CD4-positive, alpha-beta T cell treated with Interleukin-10 for 1 hour (primary cell): ENCODE measurements at places on chromosomes 2 and 18.

GRCh38 chr2:238848976-238849853, 1.3 kb downstream of the TWIST2 start:
- no peak for DNase-seq

- peak; percentile 70 for DNase-seq
Observed at GRCh38 chr2:74849228-74849892, 15.4 kb downstream of the HK2 start.

DNA sequence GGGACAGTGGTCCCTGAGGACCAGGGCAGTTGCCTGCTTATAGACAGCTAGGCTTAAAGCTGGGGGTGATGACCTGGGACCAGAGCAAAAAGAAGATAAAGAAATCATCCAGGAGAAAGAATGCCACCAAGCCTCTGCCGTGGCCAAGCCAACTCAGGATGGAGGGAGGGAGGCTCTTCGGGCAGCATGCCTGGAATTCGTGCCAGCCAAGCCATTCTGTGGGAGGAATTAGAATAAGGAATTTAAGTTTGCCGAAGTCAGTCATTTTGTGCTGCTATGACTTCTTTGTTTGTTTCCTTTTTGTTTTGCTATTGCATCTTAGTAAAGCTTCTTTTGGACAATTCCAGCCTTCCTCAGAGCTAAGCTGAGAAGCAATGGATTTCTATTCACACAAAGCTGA, 124.1 kb downstream of the EN1 start:
- no peak for DNase-seq

GRCh38 chr2:200435379-200435778, 74.5 kb downstream of the KCTD18 start:
- no peak for DNase-seq

DNA sequence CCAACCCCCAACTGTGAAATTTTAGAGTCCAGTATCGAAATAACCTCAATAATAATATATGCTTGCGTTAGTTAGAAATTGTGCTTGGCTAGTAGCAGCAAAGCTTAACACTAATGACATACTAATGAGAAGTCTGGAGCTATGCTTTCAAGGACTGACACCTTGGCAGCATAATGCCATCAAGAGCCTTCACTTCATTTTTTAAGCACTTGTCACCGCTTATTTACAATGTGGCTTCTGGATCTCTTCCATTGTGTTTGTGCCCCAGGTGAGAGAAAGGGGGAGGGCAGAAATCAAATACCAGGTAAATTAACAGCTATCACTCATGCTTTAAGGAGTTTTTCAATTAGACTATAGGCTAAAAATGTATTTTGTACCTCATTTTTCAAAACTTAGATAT, 101.5 kb downstream of the CDH7 start:
- DNase-seq = no peak

DNA sequence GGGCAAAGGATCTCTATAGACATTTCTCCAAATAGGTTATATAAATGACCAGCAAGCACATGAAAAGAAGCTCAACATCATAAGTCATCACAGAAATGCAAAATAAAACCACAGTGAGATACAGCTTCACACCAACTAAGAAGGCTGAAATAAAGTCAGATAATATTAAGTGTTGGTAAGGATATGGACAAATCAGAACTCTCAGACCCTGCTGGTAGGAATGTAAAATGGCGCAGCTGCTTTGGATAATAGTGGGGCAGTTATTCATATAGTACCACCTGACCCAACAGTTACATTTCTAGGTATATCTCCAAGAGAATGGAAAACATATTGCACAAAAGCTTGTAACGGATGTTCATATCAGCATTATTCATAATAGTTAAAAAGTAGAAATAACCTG, 14.0 kb downstream of the EPB41L5 start:
- no peak for DNase-seq

GRCh38 chr2:27071990-27072830, 756 bp upstream of the OST4 start:
- DNase-seq = peak; percentile 53

DNA sequence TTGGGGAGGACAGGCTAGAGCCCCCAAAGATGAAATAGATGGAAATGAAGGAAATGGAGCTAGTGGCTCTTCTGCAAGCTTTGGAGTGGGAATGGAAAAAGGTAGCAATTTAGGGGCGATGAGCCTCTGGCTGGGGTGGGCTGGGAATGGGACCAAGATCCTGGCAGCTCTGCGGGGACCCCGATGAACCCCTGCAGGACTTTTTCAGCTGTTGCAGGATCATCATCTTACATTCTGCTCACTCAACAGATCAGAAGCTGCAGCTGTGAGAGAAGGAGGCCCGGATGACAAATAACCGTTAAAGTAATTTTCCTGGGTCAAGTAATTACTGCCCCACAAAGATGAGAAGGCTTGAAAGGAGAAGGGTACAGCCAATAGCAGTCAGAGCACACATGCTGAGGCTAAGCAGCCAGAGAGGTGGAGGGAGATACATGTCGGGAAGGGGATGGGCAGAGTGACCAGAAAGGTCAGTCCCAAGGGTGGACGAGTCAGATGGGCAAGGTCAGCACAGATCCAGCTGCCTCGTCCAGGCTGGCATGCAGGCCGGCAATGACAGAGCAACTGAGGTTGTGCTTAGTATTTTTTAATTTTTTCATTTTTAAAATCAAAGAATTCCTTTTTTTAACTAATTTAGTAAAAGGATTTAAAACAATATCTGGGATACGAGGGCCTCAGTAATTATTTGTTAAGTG, 245.0 kb upstream of the RAB6C start:
- no peak for DNase-seq

DNA sequence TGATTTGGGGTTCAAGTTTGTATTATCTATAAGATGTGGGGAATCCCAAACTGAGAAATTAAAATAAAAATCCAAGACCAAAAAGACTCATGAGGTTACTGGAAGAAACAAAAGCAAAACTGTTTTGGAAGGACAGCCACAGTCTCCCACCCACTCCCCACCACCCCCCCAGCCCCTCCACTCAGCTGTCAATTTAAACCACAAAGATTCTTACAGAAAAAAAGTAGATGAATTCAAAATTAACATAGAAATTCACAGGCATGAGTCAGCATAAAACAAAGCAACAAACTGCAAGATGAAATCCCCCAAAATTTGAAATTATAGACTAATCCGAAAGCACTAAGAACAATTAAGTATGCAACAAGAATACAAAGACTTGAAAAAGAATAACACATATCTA, 12.1 kb downstream of the MAP4K3 start:
- no peak for DNase-seq

GRCh38 chr2:30656079-30656478, 151.2 kb downstream of the CAPN13 start:
- DNase-seq = no peak

- no peak for DNase-seq
Observed at GRCh38 chr18:78721981-78722380, 257.6 kb upstream of the SALL3 start.

DNA sequence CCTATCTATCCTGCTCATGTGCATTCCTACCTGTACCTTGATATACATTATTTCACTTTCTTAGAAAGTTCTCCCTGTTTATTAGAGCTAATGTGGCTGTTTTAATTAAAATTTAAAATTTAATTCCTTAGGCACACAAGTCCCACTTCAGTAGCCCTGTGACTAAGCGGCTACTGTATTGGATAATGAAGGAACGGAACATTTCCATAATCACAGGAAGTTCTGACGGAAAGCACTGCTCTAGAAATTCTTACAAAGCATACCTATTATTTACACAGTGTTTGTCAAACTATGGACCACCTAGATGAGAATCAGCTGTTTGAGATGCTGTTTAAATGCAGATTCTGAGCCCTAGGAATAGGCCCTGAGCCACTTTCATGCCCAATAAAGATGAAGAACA, 13.2 kb downstream of the GREB1L start:
- no peak for DNase-seq

DNA sequence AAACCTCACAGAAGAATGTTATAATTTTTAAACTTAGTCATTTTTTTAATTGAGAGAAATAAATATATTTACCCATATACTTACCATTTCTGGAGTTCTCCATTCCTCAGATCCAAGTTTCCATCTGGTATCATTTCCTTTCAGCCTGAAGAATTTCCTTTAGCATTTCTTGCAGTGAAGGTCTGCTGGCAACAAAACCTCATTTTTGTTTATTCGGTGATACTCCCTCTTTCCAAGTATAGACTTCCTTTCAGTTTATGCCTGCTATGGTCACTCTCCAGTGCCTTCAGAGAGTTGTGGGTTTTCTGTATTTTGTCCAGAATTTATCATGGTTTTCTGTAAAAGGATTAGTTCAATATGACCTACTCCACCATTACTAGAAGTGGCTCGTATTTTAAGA, 17.0 kb downstream of the WDPCP start:
- no peak for DNase-seq

GRCh38 chr2:136118819-136119716, 1.1 kb upstream of the CXCR4 start:
- DNase-seq = peak; percentile 91

DNA sequence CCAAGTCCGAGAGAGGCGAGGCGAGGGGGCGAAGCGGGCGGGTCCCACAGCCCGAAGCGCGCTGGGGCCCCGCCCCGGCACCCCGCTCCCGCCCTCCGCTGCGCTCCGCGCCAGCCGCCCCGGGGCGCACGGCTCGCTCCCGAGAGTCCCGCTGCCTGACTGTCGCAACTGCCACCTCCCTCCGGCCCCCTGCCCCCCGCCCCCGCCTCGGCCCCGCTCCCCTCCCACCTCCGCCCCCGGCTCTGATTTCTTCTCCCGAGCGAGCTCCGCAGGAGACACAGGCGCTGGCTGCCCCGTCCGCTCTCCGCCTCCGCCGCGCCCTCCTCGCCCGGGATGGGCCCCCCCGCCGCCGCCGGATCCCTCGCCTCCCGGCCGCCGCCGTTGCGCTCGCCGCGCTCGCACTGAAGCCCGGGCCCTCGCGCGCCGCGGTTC, at the start of gene WNT6:
Gene WNT6, plus strand, starts transcription at position 250 of the 432 bp plus-strand sequence. CDS start 233 bp downstream, outside the sequence.
- peak; percentile 9 for DNase-seq

DNA sequence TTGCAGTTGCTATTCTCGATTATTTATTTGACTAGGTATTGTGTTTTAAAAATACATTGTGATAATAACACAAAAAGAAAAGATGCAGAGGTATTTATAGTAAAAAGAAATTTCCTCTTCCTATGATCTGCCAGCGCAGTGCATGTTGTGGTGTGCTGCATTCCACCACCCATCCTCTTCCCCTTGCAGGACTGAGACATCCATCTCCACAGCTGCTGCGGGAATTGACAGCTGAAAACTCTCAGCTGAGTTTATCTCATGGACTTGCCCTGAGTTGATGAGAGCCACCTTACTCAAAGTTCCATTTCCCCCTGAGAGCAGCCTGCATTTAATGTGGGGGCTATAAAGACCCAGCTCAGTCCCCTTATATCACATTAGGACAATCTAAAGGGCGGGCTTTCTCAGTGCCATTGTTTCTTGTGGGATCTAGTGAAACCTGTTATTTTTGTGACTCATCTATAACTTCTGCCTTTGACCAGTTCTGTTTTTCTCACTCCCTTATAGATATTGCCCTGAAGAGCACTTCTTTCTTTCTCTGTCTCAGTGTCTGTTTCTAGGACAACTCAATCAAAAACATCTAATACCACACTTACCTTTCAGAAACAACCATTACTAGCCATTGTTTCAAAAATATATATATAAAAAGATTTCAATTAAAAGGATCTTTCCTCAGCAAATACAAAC, 698.5 kb downstream of the NR4A2 start:
- DNase-seq = no peak

- no peak for DNase-seq
Observed at GRCh38 chr2:142973822-142974207, 96.4 kb downstream of the KYNU start.

GRCh38 chr2:176832086-176832485, 380.5 kb upstream of the HNRNPA3 start:
- no peak for DNase-seq

GRCh38 chr2:218776488-218776887, 5.5 kb upstream of the CYP27A1 start:
- no peak for DNase-seq

- no peak for DNase-seq
Observed at GRCh38 chr18:36108196-36108595, 20.9 kb downstream of the SLC39A6 start.
